Regular cardiac myocyte (primary cell): ENCODE measurements at places on chromosomes 2 and 18. TPM values are rescaled to one million over a fixed set of nuclear protein-coding genes. Genes with fewer than 3 reads are reported as not detected.

CD207 gene
- not detected in 2 replicates for total RNA-seq

MC5R gene
- total RNA-seq: under 0.01 TPM in 1 of 2 replicates, not detected in the other

SRD5A2 gene
- not detected in 2 replicates for total RNA-seq

COL4A4 gene
- 4.4 and 24.0 TPM in 2 replicates for total RNA-seq

SNORC gene
- 0.19 and 0.56 TPM in 2 replicates for total RNA-seq
